ENCODE measurements at places on chromosomes 1 and 21.
A peak's percentile ranks its signal among the peaks of the same experiment; 100 is the strongest.

DNA sequence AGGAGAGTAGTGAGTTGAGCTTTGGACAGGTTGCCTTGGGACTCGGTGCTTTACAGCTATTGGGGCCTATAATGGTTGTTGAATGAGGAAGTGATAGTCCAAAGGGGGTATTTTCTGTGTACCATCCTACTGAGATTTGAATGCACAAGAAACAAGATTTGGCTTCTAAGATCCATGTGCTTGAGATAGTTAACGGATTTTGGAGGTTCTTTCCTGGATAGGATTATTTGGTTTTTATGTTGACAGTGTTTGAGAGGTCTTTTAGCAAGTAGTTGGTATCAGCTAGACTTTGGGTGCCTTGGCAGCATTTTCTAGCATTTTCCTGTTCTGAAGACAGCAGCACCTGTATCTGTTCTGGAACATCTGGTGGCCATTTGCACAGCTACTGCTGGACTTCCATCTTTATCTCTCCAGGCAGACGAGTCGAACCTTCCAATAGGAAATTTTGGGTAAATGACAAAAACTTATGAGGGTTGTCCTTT is 3.6 kb upstream of the SCAF4 start:
- DNase-seq, result no peak

DNA sequence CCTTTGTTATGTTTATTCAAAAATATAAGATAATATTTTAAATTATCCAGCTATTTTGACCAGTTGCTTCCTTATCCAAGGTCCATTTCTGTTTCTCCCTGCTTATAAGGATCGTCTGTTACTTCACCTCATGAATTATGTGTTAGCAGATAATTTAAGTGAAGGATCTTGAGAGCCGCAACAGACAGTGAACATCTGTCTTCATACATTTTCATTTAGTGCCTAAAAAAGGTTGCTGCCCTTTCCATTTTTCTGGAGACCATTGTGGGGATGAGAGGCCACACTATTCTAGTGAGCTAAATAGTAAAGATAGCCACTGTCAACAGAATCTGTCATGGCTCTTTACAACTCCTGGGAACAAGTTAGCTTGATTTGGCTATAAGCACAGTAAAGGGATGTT is 154.0 kb downstream of the CLEC20A start:
- DNase-seq, result no peak

GRCh38 chr1:27006683-27007082 is 6.0 kb downstream of the TENT5B start:
- no peak for DNase-seq

- DNase-seq, result peak; percentile 5
These were observed 170.6 kb upstream of the ARHGEF16 start for GRCh38 chr1:3283849-3284248.

DNA sequence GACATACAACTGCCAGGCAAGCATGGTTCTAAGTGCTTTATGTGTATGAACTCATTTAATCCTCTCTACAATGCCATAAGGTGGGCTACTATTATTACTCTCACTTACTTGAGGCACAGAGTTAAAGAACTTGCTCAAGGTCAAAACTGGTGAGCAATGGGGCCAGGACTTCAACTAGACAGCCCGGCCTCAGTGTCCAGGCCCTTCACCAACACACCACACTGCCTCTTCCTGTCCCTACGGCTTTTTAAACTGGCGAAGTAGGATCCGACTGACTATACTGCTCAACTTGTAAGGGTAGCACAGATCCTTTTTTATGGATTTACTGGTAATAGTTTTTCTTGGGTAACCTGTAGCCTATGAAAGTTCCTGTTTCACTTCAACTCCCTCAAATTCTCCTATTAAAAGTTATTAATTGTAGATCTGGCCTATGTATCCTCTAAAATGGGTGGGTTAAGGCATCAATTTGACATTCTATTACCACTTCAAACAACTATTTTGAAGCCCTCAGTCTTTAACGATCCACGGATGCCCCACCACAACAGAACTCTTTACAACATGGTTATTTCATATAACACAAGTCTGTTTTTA is 4.3 kb downstream of the ERRFI1 start:
- no peak for DNase-seq

DNA sequence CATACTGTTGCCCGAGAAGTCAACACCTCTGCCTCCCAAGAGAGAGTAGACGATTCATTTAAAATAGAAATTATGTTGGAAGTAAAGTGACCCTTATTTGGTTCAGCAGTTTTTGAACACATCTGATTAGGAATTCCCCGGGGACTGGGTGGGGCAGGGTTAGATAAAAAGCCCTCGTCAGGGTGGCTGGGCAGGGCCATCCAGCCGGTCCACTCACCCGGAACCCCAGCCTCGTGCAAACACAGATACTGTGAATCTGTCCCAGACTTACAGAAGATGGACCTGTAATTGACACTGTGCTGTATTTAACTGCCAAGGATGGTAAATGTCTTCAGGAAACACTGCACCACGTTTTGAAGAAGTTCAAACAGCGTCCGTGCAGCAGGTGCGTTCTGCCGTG is 63.7 kb downstream of the PRDM16 start:
- no peak for DNase-seq

GRCh38 chr1:116564426-116564825 is 6.4 kb downstream of the CD58 start:
- no peak for DNase-seq

- DNase-seq, result no peak
These were observed 6.1 kb upstream of the MYCL start for GRCh38 chr1:39907528-39908453.

GRCh38 chr1:220809704-220810103 is 23.0 kb downstream of the MTARC1 start:
- no peak for DNase-seq

DNA sequence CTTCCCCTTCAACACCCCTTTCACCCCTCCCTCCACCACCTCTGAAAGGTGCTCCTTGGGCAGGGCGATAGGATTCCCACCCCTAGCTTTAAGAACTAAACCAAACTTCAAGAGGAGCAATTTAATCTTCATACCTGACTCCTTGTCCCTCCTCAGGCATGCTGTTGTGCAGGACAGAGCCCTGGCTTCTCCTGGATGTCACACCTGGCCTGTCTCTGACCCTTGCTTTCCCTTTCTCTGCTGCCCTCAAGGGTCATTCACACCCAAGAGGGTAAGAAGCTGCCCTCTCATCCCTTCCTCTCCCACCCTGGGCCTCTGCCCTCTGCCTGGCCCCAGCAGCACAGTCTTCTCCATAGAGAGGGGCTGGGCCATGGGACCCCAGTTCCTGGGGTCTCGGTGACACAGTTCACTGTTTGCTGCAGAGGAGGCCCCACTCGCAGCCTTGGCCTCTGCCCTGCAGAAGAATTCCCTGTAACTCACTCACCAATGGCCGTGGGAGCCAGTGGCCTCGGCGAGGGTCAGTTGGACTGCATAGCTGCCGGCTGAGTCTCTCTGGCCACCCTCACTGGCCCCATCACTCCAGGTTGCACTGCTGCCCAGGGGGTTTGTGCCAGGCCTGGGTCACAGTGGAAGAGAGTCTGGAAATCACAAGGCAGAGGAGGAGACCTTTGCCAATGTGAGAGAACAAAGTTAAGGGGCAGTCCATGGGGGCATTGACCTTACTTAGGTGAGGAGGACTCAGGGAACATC is 28.4 kb upstream of the LHX4 start:
- no peak for DNase-seq

DNA sequence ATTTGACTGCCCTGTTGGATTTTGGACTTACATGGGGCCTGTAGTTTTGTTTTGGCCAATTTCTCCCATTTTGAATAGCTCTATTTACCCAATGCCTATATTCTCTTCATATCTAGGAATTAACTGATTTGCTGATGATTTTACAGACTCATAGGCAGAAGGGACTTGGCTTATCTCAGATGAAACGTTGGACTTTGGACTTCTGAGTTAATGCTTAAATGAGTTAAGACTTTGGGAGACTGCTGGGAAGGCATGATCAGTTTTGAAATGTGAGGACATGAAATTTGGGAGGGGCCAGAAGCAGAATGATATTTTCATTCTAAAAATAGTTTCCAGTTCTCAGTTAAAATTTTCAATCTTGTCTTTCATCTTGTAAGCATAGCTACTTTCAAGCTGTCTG is 222.3 kb downstream of the COP1 start:
- no peak for DNase-seq

DNA sequence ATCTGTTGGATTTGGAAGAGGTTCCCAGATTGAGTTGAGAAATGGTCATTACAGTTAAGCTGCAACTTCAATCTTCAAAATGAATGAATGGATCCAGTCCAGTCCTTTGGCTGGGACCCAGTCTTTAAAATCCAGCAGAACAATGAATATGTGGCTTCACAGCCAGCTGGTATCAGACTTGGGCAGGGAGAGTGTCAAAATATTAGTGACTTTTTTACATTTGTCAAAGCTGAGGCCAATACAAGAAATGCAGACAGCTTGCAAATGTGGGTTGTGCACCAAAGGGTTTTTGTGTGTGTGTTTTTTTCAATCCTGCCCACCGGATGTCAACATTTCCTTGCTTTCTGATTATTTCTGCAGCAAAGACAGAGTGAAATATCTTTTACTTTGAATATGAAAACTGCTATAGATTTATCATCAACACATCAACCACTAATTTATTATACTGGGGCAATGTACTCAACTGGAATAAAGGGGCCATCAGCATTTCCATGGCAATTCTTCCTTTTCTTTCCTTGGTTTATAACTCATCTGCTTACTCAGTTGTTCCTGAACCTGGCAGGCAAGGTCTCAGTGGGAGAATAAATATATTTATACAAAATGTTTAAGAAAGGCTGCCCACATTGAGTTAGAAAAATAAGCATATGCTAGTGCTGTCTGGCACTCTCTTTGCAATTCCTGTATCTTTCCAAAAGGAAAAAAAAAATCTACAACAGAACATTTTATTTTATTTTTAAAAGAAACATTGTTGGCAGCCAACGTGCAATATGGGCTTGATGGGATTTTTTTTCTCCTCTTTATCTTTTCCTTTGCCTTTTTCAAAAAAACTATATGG is 491.6 kb upstream of the C1orf87 start:
- no peak for DNase-seq

GRCh38 chr1:2049718-2050431 is at the start of gene PRKCZ:
TSS of gene PRKCZ (plus strand) at chr1:2050411. CDS start at chr1:2050631, 220 bp downstream.
- DNase-seq, result peak; percentile 91

GRCh38 chr1:39110882-39111281 is 84.7 kb downstream of the NDUFS5 start:
- no peak for DNase-seq

DNA sequence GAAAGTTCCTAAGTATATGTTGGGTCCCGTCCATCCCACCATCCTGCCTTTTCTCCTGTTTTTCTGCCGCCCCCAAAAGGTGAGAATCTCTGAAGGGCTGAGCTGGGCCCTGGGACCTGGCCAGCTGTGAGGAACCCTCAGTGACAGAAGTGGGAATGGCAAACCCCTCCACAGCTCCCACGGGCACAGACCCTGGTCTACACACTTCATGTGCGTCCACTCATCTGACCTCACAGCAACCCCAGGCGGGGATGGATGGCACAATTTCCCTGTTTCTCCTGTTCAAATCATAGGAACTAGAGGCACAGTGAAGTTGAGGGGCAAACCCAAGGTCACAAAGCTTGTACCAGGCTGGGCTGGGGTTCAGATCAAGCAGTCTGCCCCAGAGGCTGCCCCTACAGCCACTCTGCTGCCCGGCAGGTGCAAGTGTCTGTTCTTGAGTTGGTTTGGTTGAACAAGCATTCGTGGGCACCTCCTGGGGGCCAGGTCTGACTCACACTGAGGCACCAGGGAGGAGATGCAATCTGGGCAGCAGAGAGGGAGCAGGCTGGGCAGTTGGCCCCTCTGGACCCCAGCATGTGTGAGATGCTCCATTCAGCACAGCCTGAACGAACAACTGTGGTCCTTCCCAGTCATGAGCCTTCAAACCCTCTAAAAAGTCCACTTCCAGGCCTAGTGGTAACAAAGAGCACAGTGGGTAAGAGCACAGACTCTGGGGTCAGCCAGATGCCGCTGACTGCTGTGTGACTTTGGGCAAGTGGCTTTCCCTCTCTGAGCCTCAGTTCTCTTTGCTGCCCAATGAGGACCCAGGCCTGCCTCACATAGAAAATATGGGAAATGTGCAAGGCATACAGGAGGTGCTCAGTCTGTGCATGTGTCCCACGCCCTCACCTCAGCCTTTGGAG is 4.0 kb downstream of the EDN2 start:
- no peak for DNase-seq

DNA sequence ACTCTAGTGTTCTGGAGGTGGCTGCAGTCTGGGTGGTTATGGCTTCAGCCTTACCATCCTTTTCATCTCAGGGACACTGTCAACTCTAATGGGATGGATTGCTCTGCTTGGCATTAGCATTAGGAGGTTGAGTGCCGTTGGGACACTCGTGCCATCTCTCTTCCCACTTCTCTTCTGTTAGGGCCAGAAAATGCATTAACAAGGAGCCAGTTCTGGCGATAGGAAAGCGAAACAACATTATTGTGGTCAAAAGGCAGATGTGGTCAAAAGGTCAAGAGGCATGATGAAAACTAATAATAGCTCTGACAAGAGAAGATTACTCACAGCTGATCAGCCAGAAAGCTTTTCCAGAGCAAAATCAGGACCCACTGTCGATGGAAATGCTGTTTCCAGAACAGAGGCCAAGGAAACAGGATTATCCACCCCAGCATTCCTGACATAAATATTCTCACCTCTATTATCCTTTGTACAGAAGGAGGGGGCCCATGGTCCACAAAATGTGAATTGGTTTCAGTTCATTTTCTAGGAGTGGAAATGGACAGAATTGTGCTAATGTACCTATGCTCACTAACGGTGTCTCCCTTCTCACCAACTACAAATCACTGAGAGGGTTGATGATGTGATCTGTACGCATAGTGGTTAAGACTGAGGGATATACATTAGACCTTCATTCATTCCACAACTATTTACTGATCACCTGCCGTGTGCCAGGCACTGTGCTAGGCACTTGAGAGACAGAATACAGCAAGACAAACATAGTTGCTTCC is 72.0 kb downstream of the ST6GALNAC5 start:
- no peak for DNase-seq

- no peak for DNase-seq
These were observed 3.0 kb downstream of the CDC42 start for GRCh38 chr1:22055463-22055862.

DNA sequence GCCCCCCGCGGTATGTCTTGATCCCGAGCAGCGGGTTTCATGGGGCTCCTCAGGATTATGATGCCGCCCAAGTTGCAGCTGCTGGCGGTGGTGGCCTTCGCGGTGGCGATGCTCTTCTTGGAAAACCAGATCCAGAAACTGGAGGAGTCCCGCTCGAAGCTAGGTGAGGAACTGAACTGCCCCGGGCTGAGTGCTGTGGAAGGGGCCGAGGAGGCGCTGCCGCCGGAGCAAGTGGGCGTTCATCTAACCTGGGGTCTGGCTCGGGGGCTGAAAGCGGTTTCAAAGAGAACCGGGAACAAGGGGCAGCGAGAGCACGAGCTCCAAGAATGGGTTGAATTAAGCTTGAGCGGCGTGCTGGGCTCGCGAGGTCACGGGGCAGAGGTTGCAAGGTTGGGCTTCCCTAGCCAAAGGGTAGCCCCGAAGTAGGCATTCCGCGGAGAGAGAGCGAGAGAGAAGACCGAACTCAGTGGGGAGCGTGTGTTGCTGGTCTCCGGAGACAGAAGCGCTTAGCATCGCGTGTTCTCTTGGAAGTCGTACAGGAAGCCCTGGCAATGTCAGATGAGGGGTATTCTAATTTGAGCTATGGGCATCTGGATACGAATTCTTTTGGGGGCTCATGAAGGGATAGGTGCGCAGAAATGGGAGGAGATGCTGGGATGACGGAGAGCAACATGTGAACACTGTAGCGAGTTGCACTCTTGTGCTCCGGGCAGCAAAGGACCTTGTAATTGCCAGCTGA is 732 bp downstream of the HS2ST1 start:
- peak; percentile 24 for DNase-seq
